Muscle of arm (tissue), 14 donors: ENCODE measurements at places on chromosomes 13 and 19.

GRCh38 chr19:55283548-55284377 lies at the start of gene BRSK1:
TSS of gene BRSK1 (plus strand) at chr19:55283997. CDS start at chr19:55284443, 446 bp downstream.
- peak; percentile 76 for DNase-seq

- DNase-seq: no peak
These were observed at the start of gene CILP2 for GRCh38 chr19:19538061-19538784. TSS of gene CILP2 (plus strand) at chr19:19538265. CDS start at chr19:19538350, 85 bp downstream.

DNA sequence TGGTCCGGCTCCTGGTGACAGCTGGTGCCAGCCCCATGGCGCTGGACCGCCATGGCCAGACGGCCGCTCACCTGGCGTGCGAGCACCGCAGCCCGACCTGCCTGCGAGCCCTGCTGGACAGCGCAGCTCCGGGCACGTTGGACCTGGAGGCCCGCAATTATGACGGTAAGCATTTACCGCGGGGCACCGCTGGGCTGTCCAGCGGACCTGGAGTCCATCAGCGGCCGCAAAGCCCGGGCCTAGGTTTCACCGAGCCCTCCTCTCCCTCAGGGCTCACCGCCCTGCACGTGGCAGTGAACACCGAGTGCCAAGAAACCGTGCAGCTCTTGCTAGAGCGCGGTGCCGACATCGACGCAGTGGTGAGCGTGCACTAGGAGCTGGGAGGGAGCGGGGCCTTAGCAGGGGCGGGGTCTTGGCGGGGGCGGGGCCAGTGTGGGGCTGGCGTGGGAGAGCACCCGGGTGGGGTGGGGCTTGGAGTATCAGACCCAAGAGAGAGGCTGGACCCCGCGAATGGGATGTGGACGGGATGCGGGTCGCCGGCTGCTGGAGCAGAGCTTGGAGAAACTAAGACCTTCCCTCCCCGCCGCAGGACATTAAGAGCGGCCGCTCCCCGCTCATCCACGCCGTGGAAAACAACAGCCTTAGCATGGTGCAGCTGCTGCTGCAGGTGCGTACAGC lies 8.7 kb downstream of the BCL3 start:
- DNase-seq: peak; percentile 67

DNA sequence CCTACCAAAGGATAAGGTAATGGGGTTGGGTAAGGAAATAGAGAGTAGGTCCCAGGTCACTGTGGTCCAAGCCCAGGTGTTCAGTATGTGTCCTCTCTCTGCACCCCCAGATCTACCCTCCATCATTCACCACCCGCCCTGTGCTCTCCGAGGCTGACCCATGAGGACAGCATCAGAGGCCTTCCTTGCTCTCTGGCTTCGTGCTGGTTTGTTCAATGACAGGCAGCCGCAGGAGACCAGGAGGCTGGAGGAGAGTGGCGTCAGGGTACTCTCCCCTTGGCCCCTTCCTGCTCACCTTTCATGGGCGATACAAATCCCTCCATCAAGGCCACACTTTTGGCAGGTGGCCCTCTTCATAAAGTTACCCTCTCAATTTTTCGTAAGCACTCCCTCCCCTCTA lies 1.7 kb downstream of the TUBA3C start:
- no peak for DNase-seq

DNA sequence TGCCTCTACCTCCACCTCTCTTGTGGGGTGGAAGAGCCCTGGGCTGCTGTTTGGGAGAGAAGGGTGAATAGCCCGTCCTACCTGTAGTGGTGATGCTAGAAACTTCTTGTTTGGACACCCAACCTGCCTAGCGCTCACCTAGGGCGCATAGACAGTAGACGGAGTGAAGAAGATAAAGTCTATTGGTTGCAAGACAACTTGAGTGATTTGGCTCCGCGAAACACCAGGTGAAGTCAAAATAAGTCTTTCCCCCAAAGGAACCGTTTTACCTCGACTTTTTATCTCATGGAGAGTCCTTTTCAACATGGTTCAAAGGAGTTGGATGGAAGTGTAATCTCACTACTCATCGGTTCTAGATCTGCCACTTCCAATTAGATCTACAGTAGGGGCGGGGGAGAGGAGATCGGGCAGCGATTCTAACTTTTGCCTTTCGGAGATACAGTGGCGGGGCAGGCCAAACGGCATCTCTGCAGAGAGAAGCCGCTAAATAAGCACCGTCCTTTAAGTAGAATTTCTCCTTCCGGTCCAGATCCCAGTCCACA lies 694 bp upstream of the ZIC5 start:
- DNase-seq: no peak

DNA sequence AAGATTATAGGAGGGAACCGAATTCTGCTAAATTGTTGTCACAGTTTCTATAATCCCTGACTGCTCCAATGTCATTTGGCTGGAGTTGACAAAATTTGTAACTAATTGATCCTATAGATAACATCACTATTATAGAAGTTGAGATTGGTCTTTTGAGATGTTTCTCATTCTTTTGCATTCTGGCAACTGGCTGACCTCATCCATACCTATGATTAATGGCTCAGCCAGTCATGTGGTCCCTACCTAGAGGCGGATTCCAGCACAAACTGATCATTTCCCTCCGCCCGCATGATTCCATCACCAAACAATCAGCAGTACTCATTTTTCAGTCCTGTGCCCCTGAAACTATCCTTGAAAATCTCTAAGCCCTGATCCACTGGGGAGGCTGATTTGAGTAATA lies 4.2 kb downstream of the PSG2 start:
- DNase-seq: no peak

GRCh38 chr13:112229445-112229844 lies 146.7 kb upstream of the SPACA7 start:
- DNase-seq: no peak

DNA sequence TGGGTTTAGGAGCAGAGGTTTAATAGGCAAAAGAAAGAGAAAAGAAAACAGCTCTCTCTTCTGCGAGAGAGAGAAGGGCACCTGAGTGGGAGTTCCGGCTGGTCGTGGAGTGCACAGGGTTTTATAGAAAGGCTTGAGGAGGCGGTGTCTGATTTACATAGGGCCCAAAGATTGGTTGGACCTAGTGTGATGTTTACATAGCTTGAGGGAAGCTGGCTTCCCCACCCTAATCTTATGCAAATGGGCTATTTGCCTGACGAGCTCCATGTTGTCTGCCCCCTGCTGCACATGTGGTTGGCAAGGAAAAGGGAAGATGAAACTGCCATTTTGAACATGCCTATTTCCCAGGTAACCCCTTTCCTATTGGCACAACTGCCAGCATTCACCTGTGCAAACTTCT lies 21.5 kb upstream of the MEDAG start:
- no peak for DNase-seq

GRCh38 chr19:14577885-14578427 lies 4.9 kb upstream of the CLEC17A start:
- DNase-seq: no peak

DNA sequence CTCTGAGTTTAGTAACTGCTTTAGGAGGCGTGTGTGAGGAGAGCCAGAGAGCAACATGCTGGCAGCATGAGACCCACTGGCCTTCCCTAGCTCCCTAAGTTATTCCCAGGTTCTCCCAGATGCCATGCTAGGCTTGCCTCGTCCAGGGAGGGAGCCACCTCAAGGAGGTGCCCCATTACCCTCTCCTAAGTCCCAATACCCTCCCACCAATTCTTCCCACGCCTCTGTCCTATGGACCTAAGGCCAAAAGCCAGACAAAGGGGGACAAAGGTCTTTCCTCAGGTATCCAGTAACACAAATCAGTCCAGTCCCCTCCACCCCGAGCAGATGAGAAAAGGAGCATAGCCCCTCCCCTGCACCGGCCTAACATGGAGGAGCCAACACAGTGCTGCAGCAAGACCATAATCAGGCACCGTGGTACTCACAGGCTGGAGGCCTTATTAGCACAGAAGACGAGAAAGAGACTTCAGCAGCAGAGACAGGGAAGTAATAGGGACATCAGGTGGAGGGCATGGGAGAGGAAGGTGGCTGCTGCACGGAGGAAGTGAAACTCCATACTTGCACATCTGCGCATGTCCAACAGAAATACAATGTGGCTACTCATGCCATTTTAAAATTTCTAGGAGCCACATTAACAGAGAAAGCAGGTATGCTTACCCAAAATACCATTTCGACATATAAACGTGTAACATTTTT lies 46.3 kb downstream of the BRD4 start:
- DNase-seq: no peak

DNA sequence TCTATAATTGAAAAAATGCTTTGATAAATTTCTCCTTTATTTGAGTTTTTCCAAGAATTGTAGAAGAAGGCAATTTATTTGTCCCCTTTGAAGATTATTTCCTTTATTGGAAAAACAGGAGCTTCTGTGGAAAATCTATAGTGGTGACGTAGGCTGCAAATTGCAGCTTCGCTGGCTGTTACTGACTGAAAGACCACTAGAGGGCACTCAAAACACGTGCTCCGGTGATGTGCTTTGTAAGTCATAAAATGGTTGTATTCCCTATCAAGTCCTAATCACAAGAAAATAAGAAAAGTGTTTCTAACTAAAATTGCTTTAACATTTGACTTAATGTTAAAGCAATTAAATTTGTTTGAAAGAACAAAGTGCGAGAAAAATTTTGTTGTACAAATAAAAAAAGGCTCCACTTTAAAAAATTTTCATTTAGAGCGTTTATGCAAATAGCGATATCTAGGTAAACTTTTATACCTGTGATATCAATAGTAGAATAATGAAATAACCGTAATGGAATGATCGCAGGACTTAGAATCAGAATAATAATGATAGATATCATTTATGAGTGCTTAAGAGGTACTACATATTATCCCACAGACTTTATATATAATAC lies 638.2 kb upstream of the SPRY2 start:
- DNase-seq: peak; percentile 54

DNA sequence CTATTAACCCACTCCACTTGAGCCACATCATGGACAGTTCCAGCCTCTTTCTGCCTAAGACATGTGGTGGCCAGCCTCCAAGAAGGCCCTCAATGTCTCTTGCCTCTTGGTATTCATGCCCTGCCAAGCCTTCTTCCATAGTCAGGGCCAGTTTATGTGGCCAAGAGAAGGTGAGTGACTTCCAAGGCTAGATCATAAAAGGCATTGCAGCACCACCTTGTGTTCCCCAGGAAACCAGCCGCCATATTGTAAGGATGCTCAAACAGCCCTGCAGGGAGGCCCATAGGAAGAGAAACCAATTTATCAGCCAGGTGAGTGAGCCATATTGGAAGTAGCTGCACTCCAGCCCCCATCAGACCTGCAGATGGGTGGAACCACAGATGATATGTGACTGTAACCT lies 12.3 kb upstream of the DNMT1 start:
- DNase-seq: no peak

- DNase-seq: no peak
These were observed 13.0 kb downstream of the GAS6 start for GRCh38 chr13:113850722-113851479.

DNA sequence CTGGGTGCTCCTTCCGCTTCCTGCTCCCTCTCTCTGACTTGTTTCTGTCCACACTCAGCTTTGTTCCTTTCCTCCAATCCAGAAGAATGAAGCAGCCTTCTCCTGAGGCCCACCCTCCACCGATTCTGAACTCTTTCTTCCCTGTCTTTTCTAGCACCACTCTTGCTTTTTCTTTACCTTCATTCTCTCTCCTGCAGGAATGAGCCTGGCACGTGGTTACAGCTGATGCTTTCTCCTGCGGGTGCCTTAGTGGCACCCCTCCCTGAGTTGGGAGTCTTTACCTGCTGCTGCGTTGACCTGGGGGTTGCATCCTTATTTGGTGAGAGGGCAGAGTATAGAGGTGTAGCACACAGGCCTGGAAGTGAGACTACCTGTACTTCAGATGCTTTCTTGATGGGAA lies 6.2 kb downstream of the UBAC2 start:
- no peak for DNase-seq

DNA sequence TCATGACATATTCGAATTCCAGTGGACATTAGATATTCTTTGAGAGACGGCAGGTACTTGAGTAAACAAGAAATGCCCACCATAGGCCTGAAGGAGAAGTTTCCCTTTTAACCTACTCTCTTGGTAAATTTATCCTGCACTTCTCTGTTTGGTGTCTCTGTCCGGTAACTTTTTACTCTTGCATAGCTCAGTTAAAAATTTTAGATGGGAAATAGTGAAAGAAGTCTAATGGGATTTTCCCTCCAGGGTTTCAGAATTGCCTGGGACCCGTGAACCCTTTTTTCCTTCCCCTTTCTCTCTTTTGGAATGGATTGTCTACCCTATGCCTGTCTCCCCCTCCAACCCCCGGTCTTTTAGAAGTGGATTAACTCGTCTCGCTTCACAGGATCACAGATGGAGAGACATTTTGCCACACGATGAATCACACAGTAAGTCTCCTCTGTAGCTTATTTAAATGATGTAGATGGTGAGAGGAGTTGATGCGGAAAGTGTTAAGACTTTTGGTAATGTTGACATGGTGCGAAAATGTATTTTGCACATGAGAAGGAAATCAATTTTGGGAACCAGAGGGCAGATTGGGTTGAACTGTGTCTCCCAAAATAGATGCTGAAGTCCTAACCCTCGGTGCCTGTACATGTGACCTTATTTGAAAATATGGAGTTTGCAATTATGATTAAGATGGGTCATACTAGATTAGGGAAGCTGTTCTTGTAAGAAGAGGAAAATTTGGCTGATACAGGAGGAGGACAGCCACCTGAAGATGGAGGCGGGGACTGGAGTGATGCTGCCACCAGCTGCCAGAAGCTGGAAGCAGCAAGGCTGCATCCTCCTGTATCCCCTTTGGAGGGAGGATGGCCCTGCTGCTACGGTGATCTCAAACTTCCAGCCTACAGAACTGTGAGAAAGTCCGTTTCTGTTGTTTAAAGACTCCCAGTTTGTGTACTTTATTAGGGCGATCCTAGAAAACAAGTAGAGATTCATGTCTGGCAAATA lies 711 bp upstream of the MIPEP start:
- no peak for DNase-seq

DNA sequence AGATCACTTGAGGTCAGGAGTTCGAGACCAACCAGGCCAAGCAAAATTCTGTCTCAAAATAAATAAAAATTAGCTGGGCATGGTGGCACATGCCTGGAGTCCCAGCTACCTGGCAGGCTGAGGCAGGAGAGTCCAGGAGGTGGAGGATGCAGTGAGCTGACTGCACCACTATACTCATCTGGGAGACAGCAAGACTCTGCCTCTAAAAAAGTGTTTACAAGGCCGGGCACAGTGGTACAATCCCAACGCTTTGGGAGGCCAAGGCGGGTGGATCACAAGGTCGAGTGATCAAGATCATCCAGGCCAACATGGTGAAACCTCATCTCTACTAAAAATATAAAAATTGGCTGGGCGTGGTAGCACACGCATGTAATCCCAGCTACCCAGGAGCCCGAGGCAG lies 4.2 kb upstream of the DAPK3 start:
- no peak for DNase-seq

DNA sequence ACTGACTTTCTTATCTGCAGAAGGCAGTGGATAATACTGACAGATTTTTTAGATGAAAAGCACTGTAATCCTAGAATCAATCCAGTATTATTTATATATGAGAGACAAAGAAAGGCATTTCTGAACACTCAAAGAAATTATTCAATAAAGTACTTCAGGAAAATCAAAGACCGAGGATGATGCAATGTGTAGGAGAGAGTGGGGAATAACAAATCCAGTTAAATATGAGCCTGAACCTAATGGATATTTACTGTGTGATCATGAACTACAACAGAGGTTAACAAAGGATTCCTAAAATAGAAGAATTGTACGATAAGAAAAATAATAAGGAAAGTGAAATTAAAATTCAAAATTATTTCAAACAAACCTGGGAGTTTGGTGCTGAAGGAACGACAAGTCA lies 69.3 kb downstream of the ANKRD10 start:
- no peak for DNase-seq
